ENCODE measurements at places on chromosomes 7 and 10.

DNA sequence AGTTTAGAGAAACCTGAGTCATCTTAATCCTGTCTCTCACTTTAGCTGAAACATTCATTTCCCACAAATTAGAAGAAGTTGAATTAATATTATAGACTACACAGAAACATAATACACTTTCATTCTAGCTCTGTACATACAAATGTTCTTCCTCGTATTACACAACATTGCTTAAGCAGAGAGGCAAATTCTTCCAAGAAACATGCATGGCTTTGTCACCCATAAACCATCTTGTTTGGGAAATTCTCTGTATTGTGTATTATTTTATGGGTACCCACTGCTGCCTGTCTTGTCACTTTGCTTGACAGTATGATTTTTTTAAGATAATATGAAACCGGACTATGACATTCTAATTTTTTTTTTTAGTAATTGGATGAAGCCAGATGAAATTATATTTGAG is 104.0 kb downstream of the SRI start:
- DNase-seq = no peak

DNA sequence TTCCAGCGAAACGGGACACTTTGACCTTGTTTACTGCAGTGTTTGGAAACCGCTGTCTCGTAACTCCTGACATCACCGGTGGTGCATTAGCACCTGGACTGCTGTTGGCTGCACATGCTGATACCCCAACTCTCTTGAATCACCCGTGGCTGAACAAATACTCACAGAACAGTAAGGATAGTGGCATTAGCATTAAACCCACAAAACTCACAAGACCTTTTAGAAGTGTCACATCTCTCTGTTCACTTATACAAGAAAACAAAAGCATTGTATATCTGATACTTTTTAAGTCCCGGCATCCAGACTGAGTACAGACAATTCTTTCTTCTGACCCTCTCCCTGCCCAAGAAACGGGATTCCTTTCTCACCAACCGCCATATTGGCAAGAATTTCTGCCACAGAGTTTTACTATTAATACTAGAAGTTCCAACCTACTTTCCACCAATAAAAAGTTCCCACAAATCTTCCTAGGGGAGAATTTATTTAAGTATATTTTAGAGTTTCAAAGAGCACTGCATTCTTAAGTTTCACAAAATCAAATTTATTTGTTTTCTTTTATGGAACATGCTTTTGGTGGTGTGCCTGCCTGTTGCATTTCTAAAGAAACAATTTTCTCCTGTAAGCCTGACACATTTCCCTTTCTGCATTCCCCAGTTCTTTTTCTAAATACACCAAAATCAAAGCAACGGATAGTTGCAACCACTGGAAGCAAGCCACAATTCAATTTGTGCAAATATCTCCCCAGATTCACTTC is 208.4 kb upstream of the KLF14 start:
- peak; percentile 75 for DNase-seq

DNA sequence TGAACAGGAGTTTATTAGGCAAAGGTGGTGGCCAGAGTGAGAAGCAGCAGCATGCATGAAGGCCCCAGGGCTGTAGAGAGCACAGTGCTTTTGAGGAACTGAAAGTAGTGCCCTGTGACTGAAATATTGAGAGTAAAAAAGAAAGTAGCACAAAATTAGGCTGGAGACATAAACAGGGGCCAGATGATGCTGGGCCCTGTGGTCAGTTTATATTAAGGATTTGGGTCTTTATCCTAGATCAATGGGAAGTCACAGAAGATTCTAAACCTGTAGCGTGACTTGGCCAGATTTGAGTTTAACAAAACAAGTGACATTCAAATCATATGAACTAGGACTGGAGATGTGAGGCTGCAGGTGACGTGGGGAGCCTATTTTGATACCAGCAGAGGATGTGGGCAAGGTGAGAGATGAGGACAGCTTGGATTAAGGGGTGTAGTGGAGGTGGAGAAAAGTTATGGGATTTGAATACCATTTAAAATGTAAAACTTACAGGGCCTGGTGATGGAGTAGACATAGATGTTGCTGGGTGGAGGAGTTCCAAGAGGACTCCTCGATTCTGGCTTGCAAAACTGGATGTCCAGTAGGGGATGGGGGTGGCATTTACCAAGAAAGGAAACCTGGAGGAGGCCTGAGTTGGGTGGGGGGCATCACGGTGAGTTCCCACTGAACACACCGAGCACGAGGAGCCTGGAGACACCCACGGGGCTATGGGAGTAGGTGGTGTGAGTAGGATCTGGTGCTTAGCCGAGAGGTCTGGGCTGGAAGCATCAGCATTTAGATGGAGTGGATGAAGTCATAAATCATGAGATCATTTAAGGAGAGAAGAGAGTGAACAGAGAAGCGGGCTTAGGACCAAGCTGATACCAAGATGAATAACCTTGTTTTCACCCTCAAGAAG is 52.8 kb downstream of the HHEX start:
- DNase-seq = no peak

- no peak for DNase-seq
Observed at GRCh38 chr10:21724020-21724589, 190.1 kb downstream of the MLLT10 start.

DNA sequence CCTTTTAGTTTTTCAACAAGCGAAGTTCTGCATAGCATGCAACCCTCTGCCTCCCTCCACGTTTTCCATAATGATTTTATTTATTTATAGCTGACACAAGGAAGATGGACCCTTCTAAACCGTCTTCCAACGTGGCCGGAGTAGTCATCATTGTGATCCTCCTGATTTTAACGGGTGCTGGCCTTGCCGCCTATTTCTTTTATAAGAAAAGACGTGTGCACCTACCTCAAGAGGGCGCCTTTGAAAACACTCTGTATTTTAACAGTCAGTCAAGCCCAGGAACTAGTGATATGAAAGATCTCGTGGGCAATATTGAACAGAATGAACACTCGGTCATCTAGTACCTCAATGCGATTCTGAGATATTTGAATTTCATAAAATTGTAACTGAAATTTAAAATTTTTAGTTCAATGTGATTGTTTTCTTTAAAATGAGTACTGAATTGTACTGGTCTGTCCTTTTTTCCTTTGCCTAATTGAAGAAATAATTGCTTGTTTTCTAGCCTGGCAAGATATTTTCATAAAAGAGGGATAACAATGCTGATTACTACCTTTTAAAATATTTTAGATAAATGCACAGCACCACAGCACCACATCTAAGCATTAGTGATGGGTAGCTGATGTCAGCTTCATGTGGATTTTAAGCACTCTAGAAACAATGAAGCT is 41.5 kb upstream of the SLC39A12 start:
- no peak for DNase-seq

GRCh38 chr10:129848696-129849451 is 115.2 kb downstream of the EBF3 start:
- DNase-seq = no peak

DNA sequence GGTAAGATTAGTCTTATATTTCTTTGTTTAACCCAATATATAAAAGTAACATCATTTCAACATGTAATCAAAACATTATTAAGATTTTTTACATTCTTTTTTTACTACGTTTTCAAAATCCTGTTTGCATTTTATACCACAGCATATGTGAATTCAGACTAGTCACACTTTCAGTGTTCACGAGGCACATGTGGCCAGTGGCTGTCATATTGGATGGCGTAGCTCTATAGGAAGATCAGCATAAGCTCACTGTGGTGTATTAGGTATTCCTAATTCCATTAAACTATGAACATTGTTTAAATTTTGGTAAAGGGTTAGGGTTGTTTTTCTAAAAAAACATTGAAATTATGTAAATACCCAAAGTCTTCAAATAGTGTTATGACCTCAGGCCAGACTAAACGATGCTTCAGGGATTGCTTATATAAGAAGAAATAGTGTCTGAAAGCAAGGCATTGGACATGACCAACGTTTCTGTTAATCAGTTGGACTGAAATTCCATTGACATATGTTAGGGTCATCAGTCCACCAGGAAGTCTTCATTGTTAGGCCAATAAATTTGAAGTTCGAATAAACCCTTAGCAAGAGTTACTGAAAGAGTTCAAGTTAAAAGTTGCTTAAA is 97.0 kb downstream of the BICC1 start:
- no peak for DNase-seq

DNA sequence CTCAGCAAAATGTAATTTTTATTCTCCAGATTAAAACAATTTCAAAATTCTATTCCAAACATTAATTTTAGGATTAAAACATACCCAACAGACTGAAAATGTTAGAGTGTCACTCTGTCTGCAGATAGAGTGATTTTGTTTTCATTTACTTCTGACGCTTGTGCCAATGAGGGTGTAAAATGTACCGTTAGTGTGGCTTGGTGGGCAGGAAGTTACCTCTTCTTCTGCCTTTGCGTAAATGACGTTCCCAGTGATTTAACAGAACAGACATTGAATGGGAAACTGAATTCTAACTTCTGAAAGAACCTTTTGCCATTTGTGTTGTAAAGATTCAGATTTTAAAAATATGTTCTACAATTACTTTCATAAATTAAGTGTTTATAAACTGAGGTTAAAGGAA is 47.0 kb upstream of the DRGX start:
- no peak for DNase-seq

DNA sequence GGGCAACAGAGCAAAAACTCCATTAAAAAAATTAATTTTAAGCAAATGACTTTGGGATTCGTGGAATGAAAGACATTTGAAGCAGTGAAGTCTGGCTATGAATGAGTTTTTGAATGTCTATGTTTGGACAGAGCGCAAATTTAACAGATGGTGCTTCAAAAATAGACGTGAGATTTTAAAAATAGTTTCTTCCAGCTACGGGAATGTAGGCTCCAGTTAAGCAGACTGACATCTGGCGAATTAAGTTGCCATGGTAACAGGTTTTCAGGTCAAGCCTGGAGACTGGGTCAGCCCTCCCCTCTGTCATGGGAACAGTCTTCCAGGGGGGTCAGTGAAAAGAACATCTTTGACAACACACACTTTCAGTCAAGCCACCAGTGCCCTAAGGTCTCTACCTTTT is 62.0 kb downstream of the MYOF start:
- no peak for DNase-seq

DNA sequence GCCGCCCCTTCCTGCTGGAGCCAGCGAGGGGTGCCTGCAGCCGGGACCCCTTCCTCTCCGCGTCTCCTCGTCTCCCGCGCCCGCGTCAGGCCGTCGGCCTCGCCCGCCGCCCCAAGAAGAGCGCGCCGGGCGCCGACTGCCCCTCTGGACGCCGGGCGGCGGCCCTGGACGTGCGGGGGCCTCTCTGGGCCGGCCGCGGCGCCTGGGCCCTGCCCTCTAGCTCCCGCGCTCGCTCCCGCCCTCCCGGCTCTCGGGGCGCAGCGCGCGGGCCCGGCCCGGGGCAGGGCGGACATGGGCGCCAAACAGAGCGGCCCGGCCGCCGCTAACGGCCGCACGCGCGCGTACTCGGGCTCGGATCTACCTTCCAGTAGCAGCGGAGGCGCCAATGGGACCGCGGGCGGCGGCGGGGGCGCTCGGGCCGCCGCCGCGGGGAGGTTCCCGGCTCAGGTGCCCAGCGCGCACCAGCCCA is 704 bp downstream of the ZNRF2 start:
- peak; percentile 78 for DNase-seq

GRCh38 chr10:51129946-51130544 is 55.8 kb downstream of the PRKG1 start:
- DNase-seq = no peak

DNA sequence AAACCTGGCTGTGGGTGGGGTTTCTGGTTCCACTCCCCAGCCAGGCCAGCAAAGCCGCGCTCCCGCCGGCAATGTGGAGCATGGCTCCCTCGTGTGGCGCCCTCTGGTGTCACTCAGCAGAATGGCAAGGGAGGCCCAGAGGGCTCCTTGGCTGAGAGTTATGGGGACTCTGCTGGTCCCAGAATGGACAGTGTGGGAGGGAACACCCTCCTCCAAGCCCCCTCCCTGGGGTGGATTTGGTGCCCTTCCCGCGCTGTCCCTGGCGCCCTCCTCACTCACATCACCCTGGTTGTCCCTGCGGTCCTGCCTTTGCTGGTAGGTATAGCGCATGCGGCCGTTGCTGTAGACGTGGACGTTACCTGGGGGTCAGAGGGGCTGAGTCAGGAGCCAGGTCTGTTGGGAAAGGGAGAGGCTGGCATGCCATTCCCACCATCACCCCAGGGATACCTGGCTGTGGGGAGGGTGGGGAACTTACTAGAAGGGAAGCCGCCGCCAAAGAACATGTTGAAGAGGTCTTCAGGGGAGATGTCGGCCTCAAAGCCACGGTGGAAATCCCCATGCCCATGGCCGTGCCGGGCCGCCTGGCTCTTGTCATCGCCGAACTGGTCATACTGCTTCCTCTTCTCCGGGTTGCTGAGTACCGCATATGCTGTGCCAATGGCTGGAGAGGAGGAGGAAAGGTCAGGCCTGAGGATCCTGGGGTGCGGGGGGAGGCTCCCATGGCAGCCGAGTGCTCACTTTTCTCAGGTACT is 14.0 kb downstream of the DNAJB12 start:
- DNase-seq = peak; percentile 91

- no peak for DNase-seq
Observed at GRCh38 chr10:112711366-112711765, 238.7 kb upstream of the TCF7L2 start.

DNA sequence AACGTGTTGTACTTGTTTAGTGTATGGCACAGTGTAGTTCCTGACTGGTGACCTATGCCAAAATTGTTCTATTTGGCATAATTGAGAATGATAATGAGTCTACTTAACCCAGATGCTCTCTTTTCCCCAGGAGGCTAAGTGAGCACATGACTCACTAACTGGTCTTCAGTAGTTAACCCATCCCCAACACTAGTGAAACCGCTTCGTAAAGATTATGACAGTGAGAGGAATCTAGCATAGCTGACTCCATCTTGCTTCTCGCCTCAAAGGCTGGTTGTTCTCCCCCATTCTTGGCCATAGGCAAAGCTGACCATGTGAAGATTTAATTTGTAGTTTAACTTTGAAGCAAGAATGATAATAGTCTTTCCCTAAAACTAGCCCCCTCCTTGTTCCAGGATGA is 47.2 kb downstream of the CDK1 start:
- DNase-seq = no peak

- DNase-seq = no peak
Observed at GRCh38 chr10:112835944-112836451, 114.0 kb upstream of the TCF7L2 start.

- no peak for DNase-seq
Observed at GRCh38 chr10:74932648-74933047, 106.2 kb downstream of the KAT6B start.

- DNase-seq = no peak
Observed at GRCh38 chr7:108629651-108630400, 60.2 kb downstream of the DNAJB9 start.

GRCh38 chr10:103890194-103890658 is 27.8 kb downstream of the STN1 start:
- DNase-seq = peak; percentile 66

GRCh38 chr7:23462846-23463245 is 7.4 kb downstream of the IGF2BP3 start:
- no peak for DNase-seq

GRCh38 chr7:121485467-121486243 is 89.5 kb upstream of the FAM3C start:
- DNase-seq = no peak

DNA sequence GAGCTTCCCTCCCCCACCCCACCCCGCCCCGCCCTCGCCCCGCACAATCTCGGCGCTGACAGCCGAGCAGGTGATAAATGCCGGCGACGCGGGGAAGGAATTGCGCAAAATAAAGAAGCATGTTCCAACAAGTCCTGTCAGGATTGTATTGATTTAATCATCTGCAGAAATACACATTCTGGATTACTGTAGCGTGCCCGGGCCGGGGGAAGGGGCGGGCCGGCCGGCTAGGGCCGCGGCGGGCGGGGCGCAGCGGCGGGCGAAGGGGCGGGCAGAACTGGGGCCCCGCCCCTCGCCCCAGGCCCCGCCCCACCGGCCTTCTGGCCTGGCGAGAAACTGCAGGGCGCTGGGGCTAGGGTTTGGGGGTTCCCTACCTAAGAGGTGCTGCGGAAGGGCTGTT is 88.9 kb upstream of the PAX2 start:
- no peak for DNase-seq
